Amniotic stem cell (primary cell): ENCODE measurements at places on chromosomes 3 and 15.

- no peak for DNase-seq
Observed at GRCh38 chr15:78103406-78104118, 11.2 kb downstream of the SH2D7 start.

GRCh38 chr15:75225951-75226732, 24.5 kb downstream of the C15orf39 start:
- no peak for DNase-seq

DNA sequence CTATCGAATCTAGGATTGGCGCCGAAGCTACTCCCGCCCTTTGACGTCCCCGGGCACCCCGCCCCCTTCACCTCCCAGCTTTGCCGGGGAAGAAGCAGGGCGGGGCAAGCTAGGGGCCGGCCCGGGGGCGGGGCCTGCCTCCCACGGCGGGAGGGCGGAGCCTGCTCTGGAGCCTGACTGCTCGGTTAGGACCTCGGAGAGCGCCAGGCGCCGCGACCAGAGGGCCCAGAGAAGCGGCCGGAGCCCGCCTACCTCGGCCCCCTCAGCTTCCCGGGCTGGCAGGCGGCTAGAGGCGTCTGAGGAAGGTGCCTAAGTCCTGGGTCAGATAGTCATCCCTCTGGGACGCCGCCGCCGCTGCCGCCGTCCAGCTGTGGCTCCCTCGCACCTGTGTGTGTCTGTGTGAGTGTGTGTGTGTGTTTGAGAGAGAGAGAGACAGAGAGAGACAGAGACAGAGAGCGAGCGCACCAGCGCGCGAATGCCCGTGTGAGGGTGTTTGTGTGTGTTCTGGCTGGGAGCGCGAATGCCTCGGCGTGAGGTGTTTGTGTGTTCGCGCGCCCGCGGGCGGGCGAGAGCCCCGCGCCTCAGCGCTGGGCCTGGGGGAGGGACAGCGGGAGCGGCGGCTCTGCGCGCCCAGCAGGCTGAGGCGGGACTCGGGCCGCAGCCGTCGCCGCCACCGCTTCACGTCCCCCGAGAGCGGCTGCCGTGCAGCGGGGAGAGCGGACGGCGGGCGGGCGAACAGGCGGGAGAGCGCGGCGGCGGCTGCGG, at the start of gene STXBP5L:
Gene STXBP5L, plus strand, starts transcription at position 176 of the 765 bp plus-strand sequence. CDS start 1,374 bp downstream, outside the sequence.
- peak; percentile 10 for DNase-seq

GRCh38 chr3:167739190-167739810, 3.8 kb downstream of the SERPINI1 start:
- DNase-seq, result no peak

DNA sequence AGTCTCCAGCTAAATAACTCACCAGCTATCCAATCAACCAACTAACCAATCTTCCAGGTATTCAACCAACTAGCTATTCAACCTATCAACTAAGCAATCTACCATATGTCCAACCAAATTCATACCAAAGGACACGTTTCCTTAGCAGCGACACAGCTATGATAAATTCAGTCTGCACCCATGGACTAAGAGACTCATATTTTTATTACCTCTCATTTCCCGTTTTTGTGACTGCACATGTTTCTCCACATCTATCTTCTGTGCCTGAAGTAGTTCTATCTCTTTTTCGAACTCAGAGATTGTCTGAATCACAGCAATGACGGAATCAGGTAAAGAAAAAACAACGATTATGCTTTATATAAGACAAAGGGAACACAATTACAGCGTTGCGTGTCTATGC, 34.0 kb upstream of the GNB5 start:
- DNase-seq, result no peak

DNA sequence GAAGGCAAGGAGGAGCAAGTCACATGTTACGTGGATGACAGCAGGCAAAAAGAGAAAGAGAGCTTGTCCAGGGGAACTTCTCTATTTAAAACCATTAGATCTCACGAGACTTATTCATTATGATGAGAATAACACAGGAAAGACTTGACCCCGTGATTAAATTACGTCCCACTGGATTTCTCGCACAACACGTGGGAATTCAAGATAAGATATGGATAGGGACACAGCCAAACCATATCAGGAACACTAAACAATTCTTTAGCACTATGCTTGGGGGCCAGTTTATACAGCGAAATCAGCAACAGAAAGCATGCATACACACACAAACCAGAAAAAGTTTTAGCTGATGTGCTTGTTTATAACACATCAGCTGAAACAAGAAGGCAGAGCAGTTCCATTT, 704.2 kb downstream of the OTOL1 start:
- DNase-seq, result no peak

GRCh38 chr3:140842984-140843649, 98.5 kb upstream of the SLC25A36 start:
- DNase-seq, result no peak

- no peak for DNase-seq
Observed at GRCh38 chr3:28745916-28746617, 397.4 kb upstream of the AZI2 start.

DNA sequence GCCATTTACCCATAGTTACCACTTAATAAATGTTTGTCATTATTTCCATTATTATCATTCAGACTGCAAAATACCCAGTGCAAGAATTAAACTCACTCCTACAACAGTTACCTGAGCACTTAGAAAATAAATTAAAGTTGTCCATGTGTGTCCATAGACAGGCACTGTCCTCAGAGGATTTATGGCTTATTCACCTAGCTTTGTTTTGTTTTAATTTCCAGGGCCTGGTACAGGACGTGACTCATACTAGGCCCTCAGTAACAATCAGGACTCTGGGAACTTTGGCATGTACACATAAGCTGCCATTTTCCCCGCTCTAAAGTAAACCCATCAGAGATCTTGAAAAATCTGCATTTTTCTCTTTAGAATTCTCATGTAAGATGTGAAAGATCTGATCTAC, 458.5 kb upstream of the ARRDC4 start:
- DNase-seq, result no peak

DNA sequence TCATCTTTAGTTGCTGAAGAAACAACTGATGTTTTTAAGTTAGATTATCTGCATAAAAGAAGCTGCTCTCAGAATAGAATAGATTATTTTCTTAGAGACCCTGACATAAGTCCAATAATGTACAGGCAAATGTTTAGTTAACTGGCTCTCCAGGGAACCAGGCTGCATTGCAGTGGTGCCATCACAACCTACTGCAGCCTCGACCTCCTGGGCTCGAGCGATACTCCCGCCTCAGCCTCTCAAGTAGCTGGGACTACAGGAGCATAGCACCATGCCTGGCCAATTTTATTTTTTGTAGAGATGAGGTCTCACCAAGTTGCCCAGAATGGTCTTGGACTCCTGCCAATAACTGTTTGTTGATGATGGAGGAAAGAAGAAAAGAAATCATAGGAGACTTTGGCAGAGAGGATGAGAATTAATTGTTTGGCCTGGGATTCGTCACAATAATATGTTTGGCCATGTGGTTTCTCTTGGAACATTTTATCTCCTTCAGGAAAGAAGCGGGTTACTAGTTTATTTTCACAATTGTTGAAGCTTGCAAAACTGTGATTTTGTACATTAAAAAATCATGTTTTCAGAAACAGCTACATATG, 429.2 kb downstream of the CADM2 start:
- no peak for DNase-seq

DNA sequence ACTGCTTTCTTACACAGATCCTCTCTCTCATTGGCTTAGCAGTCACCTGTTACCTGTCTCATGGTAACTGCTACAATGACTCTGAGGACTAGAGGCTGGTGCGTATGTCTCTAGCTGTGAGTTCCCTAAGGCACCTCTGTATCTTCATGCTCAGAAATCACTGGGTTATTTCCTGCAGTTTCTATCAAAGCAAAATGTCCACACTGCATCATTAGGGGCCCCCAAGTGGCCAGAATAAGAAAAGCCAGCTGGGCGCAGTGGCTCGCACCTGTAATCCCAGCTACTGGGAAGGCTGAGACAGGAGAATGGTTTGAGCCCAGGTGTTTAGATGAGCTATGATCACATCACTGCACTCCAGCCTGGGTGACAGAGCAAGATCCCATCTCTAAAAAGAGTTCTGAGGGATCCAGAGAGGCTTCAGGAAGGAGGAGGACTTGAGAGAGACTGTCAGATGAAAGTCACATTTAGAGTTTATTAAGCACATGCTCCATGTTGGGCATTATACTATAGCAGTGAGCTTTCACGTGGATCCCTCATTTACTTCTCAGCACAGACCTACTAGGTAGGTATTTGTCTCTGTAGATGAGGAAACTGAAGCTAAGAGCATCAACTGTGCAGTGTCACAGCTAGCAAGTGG, 2.3 kb upstream of the VPS18 start:
- DNase-seq, result peak; percentile 18

DNA sequence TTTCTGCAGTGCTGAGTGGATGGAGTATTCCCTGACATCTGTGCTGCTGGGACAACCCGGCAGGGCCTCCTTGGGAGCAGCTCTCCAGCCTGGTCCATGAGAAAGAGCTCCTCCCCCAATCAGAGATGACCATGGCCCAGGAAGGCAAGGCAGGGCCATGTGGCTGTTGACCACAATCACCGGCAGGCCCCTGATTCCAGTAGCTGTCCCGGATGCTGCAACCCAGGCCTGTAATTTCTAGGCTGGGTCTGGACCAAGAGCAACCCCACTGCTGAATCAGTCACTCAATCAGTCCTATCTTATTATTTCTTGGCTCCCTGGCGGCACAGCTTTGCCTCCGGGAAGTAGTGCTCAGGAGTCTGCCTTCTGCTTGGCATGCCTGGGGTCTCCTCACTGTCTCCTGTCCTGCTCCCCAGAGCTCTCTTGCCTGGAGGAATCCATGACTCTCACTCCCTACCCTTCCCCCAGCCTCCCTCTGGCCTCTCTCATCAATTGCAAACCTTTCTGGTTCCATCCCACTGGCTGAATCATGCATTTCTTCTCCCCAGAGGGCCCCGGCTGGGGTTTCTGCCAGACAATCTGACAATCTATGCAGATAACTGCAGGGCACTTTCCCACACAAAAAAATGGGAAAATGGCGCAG, 32.6 kb upstream of the ITGA11 start:
- no peak for DNase-seq

DNA sequence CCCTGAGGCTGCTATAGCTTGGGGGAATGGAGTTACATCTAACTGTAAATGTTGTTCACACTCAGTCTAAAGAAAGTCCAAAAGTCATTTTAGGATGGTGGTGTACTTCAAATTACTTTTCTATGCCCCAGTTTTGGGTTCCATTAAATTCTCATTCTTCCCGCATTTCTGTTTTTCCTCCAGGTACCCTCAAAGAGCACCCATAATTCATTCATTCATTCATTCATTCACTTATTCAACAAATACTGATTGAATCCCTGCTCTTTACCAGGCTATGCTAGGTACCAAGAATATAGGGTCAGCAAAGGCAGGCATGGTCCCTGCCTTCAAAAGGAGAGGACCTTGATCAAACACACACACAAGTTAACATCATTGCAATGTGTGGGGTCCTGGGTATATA, 76.1 kb downstream of the CCNL1 start:
- DNase-seq, result no peak

DNA sequence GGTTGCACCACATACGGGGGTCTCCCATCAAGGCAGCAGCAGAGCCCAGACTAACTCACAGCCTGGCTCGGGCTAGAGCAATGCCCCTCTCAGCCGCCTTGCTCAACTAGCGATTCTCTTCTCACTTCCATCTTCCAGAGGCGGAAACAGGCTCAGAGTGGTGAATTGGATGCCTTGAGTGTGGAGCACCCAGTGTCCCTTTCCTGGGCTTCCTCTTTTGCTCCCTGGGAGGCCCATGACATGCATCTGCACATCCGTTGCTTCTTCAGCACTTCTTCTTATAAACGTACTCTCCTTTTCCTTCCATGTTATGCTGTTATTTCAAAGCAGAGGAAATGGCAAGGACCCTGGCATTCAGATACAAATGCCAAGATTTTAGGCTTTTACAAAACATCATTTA, 2.1 kb upstream of the IQSEC1 start:
- no peak for DNase-seq

DNA sequence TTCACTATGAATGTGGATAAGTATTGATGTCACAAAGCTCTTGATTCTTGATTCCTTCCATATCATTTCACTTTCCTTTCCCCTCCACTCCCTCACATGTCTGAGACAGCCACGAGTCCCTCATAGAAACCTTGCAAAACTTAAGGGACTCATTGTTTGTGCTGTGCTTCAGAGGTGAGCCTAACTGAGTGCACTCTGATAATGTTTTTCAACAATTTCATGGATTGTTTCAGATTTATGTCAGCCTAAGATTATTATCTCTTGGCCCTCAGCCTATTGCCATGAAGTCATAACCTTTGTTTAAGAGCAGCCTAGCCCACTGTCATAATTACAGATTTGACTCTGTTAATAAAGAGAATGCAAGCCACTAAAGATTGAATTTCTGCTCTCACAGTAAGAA, 363.6 kb downstream of the MECOM start:
- DNase-seq, result no peak

DNA sequence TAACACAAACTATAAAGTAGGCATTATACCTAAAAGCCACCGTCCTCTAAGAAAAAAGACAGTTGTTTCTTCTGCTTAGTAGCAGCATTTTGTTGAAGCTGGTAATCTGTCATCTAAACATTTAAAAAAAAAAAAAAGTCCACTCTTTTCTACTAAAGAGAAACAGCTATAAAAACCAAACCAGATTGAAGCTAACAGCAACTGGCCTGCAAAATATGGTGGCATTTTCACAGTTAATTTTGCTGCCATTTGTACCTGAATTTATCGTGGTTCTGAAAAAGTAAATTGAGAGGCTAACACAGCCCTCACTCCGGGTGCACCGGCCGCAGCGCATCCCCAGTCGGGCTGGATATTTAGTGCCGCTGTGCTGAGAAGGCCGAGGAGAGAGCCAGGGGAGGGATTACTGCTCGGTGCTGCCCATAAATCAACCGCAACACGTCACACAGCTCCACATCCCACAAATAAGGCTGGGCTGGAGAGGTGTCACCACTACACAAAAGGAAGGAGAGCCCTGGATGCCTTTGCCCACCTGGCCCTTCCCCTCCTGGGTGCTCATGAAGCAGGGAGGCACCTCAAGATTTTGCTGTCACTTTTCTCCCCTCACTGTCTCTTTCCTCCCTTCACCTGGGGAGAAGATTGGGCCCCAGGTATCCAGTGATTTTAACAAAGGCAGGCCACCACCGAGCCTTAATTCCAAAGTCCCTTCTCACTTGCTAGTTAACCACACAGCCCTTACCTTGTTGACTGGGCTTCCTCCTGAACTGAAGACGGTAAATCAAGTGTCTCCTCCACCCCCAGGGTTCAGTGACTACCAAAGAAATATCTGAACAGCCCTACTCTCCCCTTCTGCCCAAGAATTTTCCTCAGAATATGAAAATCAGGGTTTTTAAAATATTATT, 44.4 kb downstream of the MECOM start:
- no peak for DNase-seq

- no peak for DNase-seq
Observed at GRCh38 chr3:129018751-129019150, 17.6 kb downstream of the EFCC1 start.

DNA sequence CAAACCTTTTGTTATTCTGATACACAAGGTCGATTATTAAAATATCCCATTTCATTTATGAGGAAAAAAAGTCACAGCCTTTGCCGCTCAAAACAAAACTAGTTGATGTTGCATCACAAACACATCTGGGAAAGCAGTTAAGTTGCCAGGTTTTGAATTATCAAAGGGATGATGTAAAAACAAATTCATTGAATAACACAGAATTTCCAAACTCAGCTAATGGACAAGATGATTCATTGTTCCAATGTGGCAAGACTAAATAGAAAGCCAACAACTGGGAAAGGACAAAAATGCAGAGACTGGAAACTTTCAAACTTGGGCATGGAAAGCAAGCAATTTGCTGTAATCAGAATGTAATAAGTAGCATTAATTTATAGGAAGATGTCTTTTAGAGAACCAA, 610.0 kb upstream of the ZNF385D start:
- DNase-seq, result no peak
